ENCODE measurements at places on chromosomes 6 and 20.

- DNase-seq: peak; percentile 48
Observed at GRCh38 chr20:39268981-39269461, 306.9 kb downstream of the DHX35 start.

GRCh38 chr6:84514089-84514971 is 250.1 kb downstream of the TBX18 start:
- no peak for DNase-seq

DNA sequence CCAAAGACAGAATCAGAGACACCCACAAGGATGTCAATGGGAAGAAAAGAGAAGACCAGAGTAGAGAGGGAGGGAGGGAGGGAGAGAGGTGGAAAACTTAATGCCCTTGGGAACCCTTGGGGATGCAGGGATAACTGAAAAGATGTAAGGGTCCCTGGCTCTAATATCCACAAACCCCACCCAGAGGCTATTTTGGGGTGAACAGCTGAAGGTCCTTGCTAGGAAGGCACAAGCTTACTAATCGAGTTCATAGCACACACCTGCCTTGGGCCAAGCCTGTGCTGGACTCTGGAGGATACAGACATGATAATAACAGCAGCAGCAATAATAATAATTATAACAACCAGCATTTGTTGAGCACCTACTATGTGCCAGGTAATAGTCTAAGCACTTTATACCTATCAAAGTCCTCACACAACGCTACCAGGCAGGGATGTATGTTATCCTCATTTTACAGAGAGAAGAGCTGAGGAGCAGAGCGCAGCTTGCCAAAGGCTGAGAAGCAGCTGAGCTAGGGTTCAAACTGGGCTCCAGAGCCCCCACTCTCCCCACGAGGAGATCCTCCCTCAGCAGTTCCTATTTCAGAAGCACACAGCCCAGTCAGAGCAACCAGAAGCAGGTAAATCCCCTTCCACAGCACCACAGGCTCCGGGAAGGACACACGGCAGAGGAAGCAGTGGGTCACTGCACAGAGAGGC is 174.2 kb downstream of the ANKRD60 start:
- no peak for DNase-seq

- DNase-seq: no peak
Observed at GRCh38 chr6:138377844-138378243, at the start of gene SMIM28. SMIM28 (plus strand) TSS chr6:138377905; CDS start chr6:138378073, 168 bp downstream.

DNA sequence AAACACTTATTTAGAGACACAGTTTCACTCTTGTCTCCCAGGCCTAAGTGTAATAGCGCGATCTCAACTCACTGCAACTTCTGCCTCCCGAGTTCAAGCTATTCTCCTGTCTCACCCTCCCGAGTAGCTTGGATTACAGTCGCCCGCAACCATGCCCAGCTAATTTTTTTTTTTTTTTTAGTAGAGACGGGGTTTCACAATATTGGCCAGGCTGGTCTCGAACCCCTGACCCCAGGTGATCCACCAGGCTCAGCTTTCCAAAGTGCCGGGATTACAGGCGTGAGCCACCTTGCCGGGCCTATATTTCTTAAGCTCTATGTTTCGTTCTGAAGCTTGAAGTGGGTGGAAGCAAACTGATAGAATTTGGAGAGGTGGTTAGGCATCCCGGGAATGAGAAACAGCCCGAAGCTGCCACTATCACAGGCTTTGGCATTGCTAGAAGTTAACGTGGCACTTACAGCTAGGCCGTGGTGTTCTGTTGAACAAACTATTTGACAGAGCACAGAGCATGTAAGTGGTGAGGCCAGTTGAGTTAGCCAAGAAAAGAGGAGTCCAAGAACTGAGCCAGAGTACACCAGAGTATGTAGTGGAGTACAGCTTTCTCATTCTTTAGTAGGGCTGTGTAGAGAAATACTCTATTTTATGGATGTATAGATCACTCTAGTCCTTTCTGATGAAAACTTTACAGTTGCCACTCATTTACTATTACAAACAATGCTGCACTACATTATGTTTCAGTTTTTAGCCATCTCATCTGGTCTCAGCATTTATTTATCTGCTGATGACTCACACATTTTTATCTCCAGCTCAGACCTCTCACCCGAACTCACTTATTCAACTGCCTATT is 62.0 kb upstream of the HFE start:
- no peak for DNase-seq
